ENCODE measurements at places on chromosomes 5 and 9.

- no peak for DNase-seq
These were observed 188.3 kb upstream of the MEF2C start for GRCh38 chr5:89071101-89071940.

- peak; percentile 11 for DNase-seq
These were observed 66.8 kb downstream of the SLC38A9 start for GRCh38 chr5:55645304-55645703.

GRCh38 chr9:9341203-9341602 lies 1271.6 kb downstream of the PTPRD start:
- no peak for DNase-seq

DNA sequence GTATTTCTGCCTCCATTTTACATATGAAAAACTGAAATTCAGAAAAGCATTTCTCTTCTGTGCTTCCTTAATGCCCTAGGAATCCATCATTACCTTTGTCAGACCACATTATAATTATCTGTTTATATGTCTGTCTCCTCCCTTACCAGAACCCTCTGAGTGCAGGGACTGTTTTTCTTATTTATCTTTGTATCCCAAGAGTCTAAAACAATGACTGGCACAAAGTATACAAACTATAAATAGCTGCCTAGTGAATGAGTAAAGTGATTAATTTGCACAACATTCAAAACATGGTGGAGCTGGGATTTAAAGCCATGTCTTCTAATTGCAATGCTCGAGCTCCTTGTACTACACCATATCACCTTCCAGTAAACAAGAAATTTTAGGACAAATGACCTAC lies 49.3 kb upstream of the HK3 start:
- no peak for DNase-seq

- no peak for DNase-seq
These were observed 47.7 kb upstream of the RNF130 start for GRCh38 chr5:180119031-180119902.

DNA sequence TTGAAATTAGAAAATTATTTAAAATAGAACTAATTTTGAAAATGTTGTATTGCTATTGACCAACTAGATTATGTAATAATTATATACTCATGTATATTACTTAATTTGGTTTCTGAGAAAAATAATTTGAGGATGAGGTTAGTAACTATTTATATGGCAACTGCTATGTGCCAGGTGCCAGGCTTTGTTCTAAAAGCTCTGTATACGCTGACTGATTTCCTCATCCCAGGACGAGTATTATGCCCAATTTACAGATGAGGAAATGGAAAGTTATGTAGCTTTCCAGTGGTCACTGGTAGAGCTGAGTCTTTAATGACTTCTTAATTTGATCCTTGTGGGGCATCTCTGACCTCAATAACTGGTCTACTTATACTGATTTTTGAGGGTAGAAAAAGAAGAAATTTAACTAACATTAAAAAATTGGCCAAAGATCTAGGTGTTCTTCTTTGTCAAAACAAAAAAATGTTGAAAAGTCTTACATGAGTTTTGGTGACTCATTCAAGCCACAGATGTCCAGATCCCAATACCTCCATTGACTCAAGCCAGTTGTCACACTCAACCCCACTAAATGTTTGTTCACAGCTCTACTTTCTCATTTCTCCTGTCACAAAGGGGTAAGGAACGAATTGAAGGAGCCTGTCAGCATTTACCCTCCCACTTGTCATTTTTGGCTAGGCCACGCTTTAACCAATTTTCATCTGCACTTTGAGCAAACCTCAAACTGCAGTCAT lies 228.1 kb upstream of the MEF2C start:
- DNase-seq = peak; percentile 6

GRCh38 chr5:90223756-90224155 lies 185.8 kb downstream of the CETN3 start:
- no peak for DNase-seq

DNA sequence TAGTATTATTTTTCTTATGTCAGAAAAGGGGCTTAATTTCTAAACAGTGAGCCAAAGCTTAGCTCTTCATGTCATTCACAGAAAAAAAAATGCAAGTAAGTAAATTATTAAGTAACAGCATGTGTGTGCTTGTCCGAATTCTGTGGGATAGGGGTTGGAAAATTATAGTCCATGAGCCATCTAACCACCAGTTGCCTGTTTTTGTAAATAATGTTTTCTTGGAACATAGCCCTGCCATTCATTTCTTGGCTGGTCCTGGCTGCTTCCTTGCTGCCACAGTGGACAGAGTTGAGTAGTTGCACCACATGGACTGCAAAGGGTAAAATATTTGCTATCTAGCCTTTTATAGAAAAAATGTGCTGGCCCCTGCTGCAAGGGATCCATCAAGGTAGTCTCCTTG lies 513.7 kb upstream of the WWC1 start:
- peak; percentile 72 for DNase-seq

Data from AG08395 (cell line).